Chondrocyte (in vitro differentiated cells): ENCODE measurements at places on chromosomes 7 and 10. TPM values are rescaled to one million over a fixed set of nuclear protein-coding genes. Genes with fewer than 3 reads are reported as not detected.

The ERCC6 gene
- 40.2 to 79.8 TPM (median 41.5 TPM) in 3 replicates for total RNA-seq

The CYP2C9 gene
- total RNA-seq = 0.12 TPM in 1 of 3 replicates, not detected in the others

The VGF gene
- total RNA-seq = 0.22 to 0.26 TPM in 2 of 3 replicates, not detected in the other

The LIPK gene
- total RNA-seq = not detected in 3 replicates

The NEUROD6 gene
- total RNA-seq = not detected in 3 replicates

The CALCR gene
- total RNA-seq = 0.10 to 0.20 TPM in 2 of 3 replicates, not detected in the other

The RBP3 gene
- not detected in 3 replicates for total RNA-seq
